ENCODE measurements at places on chromosomes 1 and 21. TPM values are rescaled to one million over a fixed set of nuclear protein-coding genes. Genes with fewer than 3 reads are reported as not detected.

The PARS2 gene
- 7.5 TPM for total RNA-seq

The MAP1LC3C gene
- 3.3 TPM for total RNA-seq

The SLFNL1 gene
- total RNA-seq = not detected

The GABPB2 gene
- total RNA-seq = 2.2 TPM

DNA sequence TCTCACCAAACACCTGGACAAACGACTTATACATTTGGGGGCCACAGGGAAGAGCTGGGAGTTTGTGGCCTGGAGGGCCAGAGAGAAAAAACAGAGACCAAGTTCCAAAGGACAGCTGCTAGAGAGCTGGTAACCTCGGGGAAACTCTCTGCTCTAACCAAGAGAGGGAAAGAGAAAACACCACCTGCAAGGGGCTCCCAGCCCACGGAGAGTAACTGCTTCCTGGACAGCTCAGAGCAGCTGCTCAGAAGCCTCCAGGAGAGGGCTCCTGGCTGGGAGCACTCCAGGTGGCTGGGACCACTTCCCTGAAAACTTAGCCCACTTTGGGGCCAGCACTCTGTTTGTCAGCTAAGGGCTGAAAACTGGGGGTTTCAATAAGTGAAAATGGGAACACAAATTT is 154.8 kb upstream of the GRIK3 start:
- DNase-seq = no peak

DNA sequence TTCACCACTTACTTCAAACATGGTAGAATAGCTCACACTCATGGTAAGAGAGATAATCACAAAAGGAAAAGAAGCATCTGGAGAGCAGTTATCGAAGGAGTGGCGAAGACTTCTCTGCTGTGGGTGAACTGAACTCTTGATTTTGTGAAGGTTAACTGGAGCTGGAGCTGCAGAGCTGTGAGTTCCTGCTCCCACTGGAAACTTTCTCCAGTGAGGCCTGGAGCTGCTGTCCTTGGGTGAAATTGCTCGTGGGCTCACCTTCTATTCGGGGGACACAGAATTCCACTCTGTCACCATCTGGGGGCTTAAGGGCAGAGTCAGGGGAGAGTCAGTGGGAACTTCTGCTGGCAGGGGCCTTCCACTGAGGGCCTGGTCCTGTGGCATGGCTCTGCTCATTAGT is 45.9 kb downstream of the MAB21L3 start:
- no peak for DNase-seq

DNA sequence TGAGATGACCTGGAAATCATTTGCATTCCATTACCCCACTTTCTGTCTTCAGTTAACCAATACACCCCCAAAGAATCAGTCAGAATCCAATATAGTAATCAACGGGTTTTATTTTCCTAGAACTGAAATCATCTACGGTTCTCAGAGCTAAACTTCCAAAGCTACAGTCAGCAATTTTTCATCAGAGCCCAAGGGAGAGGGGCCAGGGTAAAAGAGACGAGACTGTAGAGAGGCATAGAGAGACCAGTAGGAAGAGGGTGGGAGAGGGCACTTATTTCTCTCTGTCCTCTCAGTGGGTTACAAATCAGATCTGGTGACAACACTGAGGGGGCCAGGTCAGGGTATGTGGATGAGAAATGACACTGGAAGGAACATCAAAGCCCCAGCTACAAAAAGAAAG is 1.1 kb upstream of the MRPL24 start:
- no peak for DNase-seq

GRCh38 chr21:32516756-32517649 is 68.3 kb downstream of the TCP10L start:
- no peak for DNase-seq

- DNase-seq = no peak
Measured at GRCh38 chr1:24161270-24161669, 18.3 kb upstream of the IL22RA1 start.

DNA sequence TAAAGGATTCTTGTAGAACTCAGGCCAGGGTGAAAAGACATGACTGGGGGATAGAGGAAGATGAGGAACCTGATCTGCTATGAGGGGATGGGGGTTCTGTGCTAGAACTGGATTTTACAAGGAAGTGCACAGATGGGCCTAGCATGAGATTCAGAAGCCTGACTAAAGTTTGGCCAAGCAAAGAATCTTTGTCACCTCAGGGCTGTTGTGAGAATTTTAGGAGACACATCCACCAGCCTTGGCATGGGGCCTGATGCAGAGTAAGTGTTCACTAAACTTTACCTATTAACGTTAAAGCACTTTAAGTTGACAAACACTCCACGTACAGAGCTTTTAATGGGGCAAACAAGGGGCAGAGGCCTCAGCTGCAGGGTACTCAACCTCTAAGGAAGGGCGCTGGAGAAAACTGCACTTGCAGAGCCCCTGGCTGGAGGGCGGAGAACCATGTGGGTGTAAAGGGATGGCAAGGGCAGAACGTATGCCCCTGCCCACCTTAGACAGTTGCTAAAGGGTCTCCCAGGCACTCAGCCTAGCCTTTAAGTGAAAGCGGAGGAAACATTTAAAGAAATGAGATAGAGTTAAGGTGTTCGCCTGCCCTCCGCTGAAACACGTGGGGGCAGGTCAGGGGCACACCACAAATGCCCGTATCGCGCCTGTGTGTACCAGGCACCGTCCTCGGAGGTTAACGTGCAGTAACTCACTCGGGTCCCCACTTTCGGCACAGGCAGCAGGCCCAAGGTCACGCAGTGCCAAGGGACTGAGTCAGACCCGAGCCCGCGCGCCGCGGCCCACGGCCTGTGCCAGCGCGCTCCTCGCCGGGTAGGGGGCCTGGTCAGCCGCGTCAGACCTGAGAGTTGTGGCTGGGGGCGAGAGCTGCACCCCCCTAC is 990 bp upstream of the MRPS6 start:
- DNase-seq = peak; percentile 79

GRCh38 chr1:112133487-112133886 is 144.0 kb upstream of the KCND3 start:
- DNase-seq = no peak

DNA sequence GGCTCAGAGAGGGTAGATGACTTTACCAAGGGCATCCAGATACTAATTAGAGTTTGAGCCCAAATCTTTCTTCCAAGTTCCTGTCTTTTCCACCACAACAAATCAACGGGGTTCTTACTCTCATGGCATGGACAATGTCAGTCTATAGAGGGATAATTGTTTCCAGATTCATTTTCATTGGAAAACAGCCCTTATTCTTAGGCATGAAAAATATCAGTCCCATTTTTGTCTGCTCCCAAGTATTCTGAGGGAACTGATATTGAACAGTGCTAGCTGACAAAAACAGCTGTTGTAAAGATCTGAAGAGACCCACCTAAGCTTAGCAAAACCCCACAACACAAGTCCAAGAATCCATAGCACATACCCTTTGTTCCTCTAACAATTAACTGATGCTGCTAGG is 349.1 kb upstream of the BEND5 start:
- no peak for DNase-seq

- no peak for DNase-seq
Measured at GRCh38 chr1:172298141-172298540, 122.3 kb upstream of the C1orf105 start.

- DNase-seq = no peak
Measured at GRCh38 chr1:21524686-21525339, 15.6 kb downstream of the ALPL start.

- DNase-seq = peak; percentile 49
Measured at GRCh38 chr1:17122521-17123164, 3.4 kb upstream of the PADI2 start.

GRCh38 chr1:248842781-248843331 is 4.8 kb downstream of the ZNF672 start:
- no peak for DNase-seq

DNA sequence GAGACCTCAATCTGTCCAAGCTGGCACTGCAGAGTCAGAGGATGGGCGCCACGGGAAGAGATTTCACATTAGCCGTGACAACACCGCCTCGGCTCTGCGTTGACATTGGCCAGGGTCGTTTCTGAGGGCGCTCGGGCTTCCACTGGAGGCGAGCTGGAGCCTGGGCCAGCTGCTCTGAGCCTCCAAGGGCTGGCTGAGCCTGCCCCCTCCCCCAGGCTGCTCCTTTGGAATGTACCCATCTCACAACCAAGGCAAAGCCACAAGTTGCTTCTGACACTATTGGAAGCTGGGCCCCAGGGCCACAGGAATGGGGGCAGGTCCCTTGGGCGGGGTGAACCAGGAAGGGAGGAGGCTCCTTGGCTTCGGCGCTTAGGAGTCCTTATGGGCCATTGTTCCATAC is 12.7 kb downstream of the GPR3 start:
- DNase-seq = no peak

DNA sequence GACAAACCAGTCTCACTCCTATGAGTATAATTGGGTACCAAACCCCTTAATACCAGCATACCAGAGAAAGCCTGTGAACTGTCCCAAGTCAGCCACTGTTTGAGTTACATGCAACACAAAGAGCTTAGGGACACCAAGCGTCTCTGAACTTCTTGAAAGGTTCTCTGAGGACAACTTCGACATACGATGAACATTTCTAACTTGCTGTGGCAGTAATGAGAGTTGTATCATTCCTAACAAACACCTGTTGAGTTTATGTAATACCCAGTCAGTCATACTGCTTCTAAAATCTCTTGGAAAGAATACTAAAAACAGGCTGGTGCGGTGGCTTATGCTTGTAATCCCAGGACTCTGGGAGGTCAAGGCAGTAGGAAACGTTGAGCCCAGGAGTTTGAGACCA is 18.4 kb downstream of the CCT8 start:
- DNase-seq = no peak

DNA sequence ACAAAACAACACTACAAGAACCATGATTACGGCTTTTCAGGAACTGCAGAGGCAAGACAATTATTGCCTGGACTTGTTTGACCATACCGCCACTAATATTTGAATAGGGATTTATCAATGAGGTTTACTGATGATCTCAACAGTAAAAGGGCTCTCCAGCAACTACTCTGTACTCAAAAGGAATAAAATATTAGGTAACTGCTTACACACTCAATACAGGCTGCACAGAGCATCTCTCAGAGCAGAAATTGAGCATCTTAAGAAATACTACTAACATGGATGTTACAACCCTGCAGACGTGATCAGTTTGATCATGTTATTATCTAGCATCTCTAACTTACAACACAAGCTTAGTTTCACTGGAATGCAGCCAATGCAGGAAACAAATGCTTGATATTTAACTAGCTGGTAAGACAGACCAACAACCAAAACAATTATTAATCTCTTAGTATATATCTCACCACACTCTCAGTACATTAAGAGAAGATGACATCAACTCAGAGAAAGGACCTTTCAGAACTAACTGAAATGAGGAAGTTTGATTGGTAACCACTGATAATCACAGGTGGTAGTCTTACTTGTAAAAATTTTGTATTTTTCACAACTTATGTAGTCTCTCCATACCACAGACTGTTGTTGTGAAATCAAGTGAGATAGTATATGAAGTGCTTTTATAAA is 52.2 kb downstream of the PUM1 start:
- DNase-seq = no peak

DNA sequence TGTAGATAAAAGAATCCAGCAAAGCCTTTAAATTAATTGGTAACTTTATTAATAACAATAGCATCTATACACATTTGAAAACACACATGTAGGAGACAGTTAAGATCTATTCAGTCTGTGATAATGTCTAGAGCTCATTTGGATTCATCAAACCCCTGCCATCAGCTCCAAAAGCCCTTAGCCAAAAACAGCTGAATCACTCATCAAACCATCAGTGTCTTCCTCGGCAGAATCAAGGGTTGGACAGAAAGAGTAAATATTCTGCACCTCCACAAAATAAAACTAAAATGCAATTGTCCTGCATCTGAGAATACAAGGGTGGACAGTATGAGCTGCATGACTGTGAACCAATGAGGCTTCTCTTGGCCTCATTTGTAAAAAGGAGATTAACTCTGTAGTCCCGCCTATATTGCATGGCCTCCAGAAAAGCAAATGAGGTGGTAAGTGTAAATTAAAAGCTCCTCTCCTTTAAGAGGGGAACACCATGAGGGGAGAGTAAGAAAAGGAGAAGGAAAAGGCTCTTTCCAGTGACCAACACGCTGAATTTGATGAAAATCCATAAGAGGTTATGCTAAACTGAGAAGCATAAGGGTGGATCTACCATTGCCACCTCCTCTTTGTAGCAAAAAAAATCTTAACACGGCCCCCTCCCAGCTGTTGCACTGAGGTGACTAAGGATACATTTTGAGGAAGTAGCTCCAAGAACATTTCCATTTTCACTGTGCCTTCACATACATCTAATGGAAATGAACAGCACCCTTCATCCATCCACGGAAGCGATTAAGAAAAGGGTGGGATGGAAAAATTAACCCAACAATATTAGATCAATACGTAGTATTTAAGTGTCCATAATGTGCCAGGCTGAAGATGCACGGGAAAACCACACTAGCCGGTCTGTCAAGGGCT is 14.7 kb upstream of the BOLA1 start:
- DNase-seq = peak; percentile 52

DNA sequence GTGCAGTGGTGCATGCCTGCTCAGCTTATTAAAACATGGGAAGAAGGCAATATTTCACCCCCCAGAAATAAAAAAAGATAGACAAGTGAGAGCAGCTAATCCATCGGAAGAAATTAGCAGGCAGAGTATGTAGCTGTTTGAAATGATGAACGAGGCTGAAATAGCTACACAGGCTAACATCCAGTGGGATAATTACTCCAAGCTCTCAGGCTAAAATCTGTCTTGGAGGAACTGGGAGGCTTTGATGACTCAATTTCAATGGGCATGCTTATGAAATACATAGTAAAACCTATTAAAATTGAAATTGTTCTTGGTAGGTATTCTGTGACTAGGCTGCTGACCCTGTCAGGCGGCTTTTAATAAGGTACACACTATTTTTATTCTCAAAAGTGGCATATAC is 84.1 kb upstream of the RRP15 start:
- DNase-seq = no peak

DNA sequence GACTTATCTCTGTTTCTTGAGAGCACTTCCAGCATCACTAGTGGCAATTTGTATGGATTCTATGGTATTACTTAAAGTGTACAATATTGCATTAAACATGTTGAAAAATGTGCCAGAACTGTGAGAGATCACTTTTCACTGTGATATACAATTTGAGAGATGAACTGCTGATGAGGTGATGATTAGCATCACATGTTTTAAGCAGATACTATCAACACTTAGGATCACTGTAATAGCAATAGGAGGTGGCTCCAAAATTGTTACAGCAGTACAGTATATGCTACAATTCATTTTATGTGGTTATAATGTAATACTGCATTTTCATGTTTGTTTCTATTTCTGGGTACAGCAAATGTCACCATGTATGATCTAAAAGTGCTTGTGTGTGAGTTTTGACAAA is 570.0 kb downstream of the PTPRC start:
- DNase-seq = no peak

DNA sequence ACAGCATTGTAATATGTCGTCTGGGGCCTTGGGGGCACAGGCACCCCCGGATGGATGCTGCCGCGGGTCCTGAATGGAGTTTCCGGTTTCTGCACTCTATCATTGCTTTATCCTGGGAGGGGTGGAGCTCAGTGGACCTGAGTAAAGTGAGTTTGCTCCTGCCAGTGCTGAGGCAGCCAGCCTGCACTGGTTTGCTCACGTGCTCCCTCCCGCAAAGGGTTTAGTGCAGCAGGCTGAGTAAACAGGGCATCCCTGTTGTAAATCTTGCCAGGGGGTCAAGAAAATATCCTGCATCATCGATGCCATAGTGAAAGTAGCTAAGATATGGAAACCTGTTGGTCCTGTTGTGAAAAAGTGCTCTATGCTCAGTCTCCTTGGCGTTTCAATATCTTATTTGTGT is 85.6 kb upstream of the BRINP3 start:
- no peak for DNase-seq

All from MG63 (cell line).